ENCODE measurements at places on chromosomes 5 and 9.

DNA sequence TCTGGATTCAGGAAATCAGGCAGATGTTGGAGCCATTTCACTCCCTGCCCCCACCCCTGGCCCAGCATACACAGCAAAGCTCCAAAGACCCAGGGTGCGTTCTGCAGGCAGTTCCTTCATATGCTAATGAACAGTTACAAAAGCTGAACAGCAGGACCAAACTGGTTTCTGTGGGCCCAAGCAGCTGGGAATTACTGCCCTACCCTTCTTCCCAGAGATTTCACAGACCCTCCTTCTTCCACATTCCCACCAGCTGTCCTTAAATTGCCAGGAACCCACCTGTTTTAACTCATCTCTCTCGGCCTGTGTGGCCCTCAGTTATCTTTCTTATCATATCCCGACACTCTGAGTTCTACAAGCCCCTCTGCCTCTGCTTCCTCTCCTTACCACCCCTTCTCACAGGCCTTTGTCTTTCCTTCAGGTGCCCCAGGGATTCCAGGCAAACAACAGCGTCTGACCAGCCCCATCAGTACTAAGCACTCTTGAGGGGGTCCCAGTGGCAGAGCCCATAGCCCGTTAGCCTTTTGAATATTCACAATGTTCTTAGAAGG is 10.6 kb upstream of the F2RL1 start:
- no peak for DNase-seq

GRCh38 chr9:100112677-100113336 is 13.8 kb downstream of the INVS start:
- DNase-seq, result no peak

GRCh38 chr9:111094958-111095357 is 56.7 kb upstream of the LPAR1 start:
- no peak for DNase-seq

DNA sequence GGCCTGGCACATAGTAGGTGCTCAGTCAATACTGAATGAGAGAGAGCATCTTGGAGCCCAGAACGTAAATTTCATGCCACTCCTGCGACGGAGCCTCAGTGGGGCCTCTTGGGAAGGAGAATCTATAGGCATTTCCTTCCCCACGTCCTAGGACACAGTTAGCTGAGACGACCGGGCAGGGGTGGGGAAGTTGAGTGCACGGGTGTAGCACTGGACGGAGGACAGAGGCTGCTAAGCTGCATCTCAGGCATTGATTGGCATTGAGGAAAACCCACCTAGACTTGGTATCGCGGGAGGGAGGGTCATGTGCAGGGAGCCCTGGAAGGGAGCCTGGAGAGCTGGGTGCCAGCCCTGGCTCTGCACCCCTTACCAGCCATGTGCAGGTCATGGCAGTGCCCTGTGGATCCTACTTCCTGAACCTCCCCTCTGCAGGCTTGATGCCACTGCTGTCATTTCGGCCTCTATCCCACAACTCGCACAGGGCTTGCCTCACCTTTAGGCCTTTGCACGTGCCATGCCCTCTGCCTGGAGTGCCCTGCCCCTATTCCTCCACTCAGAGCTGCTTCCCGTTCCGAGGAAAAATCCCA is 25.6 kb downstream of the NEK6 start:
- DNase-seq, result no peak

GRCh38 chr9:133536080-133536479 is 1.6 kb downstream of the ADAMTSL2 start:
- no peak for DNase-seq

GRCh38 chr9:108865037-108865436 is 3.0 kb downstream of the ACTL7A start:
- DNase-seq, result no peak

- no peak for DNase-seq
Measured at GRCh38 chr5:107544967-107545366, 125.8 kb downstream of the EFNA5 start.

- no peak for DNase-seq
Measured at GRCh38 chr5:109656829-109657228, 32.9 kb upstream of the MAN2A1 start.

GRCh38 chr9:9992936-9993335 is 619.9 kb downstream of the PTPRD start:
- no peak for DNase-seq

GRCh38 chr5:149062371-149063016 is 368 bp downstream of the SH3TC2 start:
- DNase-seq, result no peak

DNA sequence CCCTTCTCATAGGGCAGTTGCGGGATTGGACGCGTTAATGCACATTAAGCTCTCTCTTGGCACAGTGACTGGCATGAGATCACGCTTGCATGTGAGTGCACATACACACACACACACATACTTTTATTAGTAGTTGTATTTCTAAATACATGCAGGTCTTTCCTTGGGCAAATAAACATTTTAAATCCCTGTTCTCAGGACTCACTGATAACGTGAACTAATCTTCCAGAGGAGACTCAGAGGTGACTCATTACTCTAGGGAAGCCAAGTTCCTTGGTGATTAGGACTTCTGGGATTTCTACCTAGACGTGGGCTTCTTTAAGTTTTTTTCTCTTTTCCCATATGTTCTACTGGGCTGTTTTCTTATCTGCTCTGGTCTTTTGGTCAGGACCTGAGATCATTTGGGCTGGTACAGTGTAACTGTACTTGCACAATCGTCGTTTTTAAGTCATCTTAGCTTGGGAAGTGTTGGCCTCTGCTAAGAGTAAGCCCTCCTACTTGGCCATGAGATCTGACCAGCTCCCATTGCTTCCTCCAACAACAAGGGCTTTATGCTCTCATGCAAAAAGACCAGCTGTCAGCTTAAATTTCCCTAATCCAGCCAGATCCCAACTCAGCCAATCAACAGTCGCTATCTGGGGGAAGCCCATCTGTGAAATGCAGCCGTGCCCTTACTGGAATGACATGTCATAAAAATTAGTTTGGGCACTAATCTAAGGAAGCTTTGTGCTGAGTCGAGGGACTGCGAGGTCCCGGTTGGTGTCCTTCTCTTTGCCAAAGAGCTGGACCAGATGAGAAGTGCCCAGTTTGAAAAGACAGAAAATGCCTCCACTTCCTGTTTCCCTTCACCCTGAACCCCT is 176.4 kb upstream of the ANKRD55 start:
- no peak for DNase-seq

DNA sequence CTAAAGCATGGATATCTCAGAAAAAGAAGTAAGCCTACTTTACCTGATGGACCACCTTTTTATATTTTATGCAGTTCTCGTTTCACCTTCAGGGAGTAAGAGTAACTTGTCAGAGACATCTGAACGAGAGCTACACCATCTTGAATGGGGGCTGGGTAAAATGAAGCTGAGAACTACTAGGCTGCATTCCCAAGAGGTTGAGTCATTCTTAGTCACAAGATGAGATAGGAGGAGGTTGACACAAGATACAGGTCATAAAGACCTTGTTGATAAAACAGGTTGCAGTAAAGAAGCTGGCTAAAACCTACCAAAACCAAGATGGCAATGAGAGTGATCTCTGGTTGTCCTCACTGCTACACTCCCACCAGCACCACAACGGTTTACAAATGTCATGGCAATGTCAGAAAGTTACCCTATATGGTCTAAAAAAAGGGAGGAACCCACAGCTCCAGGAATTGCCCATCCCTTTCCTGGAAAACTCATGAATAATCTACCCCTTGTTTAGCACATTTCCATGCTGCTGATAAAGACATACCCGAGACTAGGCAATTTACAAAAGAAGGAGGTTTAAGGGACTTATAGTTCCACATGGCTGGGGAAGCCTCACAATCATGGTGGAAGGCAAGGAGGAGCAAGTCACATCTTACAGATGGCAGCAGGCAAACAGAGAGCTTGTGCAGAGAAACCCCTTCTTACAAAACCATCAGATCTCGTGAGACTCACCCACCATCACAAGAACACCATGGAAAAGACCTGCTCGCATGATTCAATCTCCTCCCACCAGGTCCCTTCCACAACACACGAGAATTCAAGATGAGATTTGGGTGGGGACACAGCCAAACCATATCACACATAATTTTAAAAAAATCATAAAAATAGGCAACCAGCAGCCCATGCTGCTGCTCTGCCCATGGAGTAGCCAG is 62.5 kb downstream of the GIN1 start:
- no peak for DNase-seq

DNA sequence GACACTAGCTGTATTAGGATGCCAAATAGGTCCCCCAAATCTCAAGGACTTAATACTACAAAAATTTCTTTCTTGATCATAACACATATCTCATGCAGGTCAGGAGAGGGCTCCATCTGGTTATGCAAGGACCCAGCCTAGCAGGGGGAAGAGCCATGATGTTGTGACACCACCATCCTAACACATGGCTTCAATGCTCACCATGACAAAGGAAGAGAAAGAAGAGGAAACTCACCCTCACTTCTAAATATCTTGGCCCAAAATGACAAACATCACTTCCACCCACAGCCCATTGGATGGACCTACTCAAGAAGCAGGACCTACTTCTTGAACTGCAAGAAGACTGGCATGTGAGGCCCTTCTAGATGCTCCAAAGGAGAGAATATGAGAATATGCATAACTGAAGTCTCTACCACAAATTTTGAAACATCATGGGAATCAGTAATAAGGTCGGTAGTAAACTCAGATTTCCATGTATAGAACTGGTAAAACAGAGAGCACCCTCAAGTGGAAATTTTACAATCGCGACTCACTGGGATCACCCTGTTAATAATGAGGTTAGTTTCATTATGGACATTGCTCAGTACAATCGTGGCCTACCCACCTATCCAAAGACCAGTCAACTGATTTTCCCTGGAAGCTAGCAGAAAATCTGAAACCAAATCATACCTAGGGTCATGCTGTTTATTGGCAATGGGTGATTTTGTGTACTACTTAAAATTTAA is 308.2 kb downstream of the ACTL7B start:
- DNase-seq, result no peak

- DNase-seq, result no peak
Measured at GRCh38 chr5:126066836-126067235, 356.4 kb upstream of the GRAMD2B start.

- DNase-seq, result no peak
Measured at GRCh38 chr9:36389590-36389989, 10.5 kb downstream of the RNF38 start.

DNA sequence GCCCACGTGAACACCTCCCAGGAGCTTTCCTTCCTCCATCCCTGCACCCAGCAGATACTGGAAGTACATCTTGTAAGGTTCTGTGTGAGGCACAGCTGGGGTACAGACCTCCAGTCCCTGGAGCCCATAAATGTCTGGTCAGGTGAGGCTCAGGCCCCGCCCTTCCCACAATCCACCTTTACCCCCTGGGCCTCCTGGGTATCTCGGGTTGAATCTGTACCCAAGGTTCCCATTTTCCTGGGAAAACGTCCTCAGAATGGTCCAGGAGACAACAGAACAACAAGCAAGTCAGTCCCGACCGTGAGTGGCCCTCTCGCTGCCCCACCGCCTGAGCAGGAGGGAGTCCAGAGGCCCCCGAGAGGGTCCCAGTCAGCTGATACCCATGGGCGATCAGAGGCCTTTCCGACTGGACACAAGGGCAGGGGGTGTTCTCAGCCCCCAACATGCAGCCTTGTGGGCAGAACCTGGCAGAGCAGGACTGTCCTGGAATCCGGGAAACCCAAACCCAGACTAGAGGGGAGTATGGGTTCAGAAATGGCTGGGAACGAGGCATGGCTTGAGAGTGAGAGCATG is 4.3 kb downstream of the SPATA31E1 start:
- DNase-seq, result no peak

DNA sequence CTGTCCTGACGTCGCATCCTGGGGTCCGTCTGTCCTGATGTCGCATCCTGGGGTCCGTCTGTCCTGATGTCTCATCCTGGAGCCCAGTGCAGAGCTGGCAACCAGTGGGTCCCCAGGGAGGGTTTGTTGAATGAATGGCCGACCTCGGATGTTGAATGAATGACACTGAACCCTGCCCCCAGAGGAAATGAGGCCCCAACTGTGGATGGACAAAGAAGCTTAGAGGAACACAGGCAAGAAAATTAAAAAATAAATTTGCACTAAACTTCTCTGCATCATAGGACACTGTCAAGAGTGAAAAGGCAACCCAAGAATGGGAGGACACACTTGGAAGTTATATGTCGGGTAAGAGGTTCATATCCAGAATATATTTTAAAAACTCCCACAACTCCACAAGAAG is 47.7 kb upstream of the NOTCH1 start:
- DNase-seq, result no peak

DNA sequence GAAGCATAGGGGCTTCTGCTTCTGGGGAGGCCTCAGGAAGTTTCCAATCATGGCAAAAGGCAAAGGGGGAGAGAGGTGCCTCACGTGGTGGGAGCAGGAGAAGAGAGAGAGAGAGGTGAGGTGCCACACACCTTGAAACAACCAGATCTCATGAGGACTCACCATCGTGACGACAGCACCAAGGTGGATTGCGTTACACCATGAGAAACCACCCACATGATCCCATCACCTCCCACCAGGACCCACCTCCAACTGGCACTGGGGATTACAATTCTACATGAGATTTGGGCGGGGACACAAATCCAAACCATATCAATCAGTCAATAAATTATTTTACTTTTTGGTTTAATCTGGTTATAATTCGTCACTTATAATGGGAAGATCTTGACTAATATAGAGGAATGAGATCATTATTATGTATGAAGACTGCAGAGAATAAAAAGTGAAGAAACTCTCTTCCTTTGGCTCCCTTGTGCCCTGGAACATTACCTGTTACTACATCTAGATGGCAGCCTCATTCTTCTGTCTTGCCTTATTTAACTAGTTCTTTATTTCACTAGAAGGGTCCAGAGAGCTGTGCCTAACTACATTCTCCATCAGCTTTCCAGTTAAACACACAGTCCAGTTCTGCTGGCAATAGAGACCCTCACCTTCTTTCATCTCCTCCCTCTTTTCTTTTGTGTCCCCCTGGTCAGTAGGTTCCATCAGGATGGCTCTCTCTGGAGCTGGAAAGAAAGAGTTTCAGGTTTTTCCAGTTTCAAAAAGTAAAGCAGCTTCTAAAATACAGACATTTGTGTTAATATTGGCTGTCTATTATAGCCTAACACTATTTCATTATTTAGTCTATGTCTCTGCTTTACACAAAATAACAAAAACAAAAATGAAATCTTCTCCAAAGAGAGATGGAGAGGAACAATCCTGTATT is 21.7 kb upstream of the SPINK7 start:
- DNase-seq, result no peak

GRCh38 chr5:143152445-143152844 is 251.0 kb downstream of the NR3C1 start:
- DNase-seq, result no peak

DNA sequence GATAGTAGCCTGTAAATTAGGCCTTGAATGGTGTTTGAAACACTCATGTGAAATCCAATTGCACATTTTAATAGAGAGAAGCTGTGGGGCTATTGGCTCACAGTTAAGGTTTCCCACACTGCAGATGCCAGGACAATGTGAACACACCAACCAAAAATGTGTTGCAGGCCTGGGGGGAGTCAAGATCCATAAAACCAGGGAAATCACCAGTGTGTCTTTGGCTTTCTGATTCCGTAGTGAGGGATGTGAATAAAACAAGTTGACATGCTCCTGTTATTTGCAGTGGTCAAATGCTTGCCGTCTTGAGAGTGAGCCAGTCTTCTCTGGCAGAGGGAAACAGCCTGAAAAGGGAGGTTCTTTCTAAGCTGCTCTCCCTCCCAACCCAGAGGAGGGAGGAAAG is 79.0 kb downstream of the ZNF462 start:
- no peak for DNase-seq

GRCh38 chr5:165163861-165164260 is 1658.4 kb downstream of the MAT2B start:
- DNase-seq, result no peak
